ENCODE measurements at places on chromosomes 5 and 9.

DNA sequence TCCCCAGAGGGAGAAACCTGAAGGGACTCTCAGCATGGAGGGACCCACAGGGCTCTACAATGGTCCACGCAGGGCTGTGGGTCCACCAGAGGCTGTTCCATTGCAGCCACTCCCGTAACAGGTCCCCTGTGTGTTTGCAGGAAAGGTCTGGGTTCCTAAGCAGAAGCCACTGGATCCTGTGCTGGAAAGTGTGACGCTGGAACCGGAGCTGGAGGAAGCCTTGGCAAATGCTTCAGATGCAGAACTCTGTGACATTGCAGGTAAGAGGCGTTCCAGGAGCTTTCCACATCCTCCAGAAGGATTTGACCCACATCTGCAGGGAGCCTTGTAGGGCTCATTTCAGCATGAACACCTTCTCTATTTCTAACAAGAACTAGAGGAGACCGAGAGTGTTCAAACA lies 51.7 kb downstream of the TMOD1 start:
- DNase-seq, result no peak

- DNase-seq, result no peak
Measured at GRCh38 chr9:3660936-3661335, 135.1 kb upstream of the RFX3 start.

DNA sequence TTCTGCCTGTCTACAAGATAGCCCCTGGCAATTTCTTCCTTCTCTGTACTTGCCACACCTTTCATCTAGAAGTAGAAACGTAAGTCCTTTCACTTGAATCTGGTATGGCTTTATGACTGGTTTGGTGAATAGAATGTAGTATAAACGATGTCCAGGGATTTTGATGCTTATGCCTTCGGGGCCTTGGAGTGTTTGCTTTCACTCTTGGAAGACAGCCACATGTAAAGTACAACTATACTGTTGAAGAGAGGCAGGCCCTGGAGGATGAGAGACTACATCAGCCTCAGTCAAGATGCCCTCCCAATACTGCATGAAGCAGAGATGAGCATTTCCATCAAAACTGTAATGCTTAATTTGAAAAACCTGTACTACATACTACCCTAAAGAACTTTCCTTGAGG lies 553.8 kb upstream of the C9orf72 start:
- no peak for DNase-seq

GRCh38 chr9:111917980-111918379 lies 21.4 kb downstream of the UGCG start:
- DNase-seq, result no peak

- no peak for DNase-seq
Measured at GRCh38 chr5:144583541-144584449, 413.1 kb downstream of the KCTD16 start.

GRCh38 chr5:143329843-143330242 lies 73.6 kb downstream of the NR3C1 start:
- no peak for DNase-seq

GRCh38 chr5:127919006-127919796 lies 164.4 kb upstream of the SLC12A2 start:
- no peak for DNase-seq

DNA sequence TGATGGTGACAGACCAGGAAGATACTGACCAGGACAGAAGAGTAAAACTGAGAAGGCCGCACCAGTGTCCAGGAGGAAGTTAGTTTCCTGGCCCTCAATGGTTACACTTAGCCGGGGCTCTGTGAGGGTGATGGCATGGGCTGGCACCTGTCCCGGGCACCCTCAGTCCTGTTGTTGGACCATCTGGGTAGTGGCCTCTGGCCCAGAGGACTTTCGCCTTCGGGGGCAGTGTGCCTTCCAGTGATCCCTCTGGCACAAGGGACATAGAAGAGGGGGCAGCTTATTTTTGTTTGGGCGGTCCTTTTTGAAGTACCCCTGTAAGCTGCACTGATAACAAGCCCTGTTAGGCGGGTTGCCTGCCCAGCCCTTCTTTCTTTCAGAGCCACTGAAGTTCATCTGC lies 1108.6 kb downstream of the TAF11L14 start:
- DNase-seq, result no peak

DNA sequence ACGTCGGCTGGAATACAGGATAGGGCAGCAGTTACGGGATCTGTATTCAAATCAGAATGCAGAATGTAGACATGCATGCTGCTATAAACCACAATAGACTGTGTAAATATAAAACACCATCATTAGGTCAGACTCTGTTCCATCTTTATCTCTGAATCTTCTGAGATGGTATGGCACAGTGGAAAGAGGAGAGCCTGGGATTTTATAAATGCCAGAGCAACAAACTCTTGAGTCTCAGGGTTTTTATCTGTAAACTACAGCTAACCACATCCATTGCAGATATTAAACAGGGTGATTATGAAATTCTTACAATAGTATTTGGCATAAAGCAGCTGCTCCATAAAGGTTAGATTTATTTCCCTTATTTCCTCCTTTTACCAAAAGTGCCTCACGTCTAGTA lies 108.7 kb downstream of the ZDHHC21 start:
- DNase-seq, result no peak

DNA sequence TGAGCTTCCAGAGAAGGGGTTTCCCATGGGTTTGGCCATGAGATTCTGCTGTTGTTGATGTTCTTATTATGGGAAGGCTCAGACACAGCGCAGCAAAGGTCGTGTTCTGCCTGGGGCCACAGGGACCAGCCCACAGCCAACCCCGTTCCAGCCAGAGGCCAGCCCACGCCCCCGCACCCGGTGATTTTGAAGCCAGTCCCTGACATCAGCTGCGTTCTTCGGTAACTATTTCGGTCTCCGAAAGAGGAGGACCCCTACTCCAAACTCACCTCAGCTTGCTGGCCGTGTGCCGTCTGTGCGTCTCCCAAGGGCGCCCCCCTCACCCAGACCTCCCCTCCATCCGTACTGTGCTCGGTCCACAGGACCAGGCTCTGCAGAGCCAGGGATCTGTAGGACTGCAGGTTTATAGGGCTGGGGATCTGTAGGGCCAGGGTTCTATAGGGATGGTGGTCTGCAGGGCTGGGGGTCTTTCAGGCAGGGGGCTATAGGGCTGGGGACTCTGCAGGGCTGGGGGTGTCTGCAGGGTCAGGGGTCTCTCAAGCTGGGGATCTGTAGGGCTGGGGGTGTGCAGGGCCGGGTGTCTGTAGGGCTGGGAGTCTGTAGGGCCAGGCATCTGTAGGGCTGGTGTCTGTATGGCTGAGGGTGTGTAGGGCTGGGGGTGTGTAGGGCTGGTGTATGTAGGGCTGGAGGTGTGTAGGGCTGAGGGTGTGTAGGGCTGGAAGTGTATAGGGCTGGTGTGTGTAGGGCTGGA lies 11.8 kb downstream of the COL5A1 start:
- no peak for DNase-seq

DNA sequence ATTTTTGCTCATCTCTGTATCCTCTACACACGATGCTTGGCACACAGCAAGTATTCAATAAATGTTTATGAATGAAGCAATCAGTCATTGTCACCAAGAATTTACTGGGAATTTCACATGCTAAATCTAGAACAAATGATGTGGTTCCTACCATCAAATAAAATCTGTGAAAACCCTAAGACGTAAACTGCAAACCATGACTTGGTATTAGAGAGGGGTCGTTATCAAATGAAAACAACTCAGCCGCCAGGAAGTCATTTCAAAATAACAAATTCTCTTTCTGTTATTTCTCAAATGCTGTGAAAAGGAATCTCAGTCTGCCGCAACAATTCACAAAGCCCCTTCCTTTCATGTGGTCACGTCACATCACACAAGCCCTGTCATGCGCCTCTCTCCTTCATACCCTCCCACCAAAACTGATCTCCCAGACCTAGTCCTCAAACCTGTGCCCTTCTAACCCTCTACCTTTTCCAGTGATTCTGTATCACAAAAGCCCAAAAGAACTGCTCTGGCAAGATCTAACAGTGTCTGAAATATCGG lies 173.6 kb downstream of the DEPDC1B start:
- DNase-seq, result no peak

- DNase-seq, result no peak
Measured at GRCh38 chr5:65137631-65138030, 344.1 kb downstream of the ADAMTS6 start.

- DNase-seq, result peak; percentile 67
Measured at GRCh38 chr5:157506981-157507780, 47.2 kb downstream of the NIPAL4 start.

GRCh38 chr5:160921423-160922285 lies 69.6 kb upstream of the ATP10B start:
- DNase-seq, result no peak

DNA sequence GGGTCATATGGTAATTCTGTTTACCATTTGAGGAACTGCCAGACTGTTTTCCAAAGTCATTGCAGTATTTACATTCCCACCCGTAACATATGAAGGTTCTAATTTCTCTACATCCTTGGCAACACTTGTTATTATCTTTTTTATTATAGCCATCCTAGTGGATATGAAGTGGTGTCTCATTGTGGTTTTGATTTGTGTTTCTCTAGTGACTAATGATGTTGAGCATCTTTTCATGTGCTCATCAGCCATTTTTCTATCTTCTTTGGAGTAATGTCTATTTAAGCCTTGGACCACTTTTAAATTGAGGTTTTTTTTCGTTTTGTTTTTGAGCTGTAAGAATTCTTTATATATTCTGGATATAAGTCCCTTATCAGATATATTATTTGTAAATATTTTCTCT lies 132.8 kb upstream of the RUSC2 start:
- peak; percentile 8 for DNase-seq

- peak; percentile 81 for DNase-seq
Measured at GRCh38 chr5:73122875-73123810, 2.8 kb downstream of the TMEM171 start.

DNA sequence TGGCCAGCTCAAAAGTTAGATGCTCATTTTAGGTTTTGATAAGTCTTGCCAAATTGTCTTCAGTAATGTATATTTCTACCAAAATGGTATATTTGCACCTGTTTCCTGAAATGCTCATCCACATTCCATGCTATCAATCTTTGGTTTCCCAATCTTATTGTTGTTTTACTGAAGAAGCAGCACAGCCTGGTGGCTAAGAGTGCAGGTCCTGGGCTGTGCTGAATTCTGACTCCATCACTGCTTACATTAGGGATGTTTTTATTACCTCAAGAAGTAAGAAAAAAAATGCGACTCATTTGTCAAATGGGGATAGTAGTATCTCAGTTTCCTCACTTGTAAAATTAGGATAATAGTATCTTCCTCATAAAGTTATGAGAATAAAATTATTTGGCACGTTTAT lies 13.6 kb upstream of the S100Z start:
- peak; percentile 17 for DNase-seq

All from A172 (cell line).